ENCODE measurements at places on chromosomes 1 and 21.

DNA sequence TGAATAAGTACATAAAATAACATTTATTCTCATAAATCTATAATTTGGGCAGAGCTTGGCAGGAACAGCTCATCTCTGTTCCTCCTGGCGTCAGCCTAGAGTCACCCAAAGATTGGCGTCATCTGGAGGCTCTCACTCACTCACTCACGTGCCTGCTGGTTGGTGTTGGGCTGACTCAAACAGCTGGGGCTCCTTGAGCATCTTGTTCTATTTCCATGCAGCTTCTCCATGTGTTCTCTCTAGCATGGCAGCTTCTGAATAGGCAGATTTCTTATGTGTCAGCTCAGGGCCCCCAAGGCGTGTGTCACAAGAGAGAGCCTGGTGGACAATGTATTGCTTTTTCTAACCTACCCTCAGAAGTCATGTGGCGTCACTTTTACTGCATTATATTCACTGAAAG, 70.6 kb upstream of the RAB3GAP2 start:
- DNase-seq: no peak

DNA sequence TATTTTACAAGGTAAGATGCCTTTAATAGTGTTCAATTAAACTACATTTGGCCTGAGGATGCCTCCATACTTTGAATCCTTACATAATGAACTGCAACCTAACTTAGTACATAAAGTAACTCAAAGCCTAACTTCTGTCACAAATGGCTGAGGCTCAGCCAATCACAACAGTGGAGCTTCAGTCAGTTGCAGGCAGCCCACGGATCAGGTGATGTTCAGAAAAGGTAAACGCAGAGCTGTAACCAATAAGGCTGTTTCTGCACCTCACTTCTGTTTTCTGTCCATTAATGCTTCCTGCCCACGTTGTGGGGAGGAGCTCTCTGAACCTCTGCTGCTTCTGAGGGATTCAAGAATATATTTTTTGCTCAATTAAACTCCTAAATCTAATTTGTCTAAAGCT, 94.8 kb upstream of the KIAA0040 start:
- DNase-seq: no peak

- DNase-seq: no peak
Observed at GRCh38 chr1:227561241-227561907, 2.0 kb upstream of the ZNF678 start.

GRCh38 chr1:93701629-93702028, 20.0 kb upstream of the BCAR3 start:
- no peak for DNase-seq

- no peak for DNase-seq
Observed at GRCh38 chr1:160162931-160163330, 11.5 kb downstream of the ATP1A4 start.

DNA sequence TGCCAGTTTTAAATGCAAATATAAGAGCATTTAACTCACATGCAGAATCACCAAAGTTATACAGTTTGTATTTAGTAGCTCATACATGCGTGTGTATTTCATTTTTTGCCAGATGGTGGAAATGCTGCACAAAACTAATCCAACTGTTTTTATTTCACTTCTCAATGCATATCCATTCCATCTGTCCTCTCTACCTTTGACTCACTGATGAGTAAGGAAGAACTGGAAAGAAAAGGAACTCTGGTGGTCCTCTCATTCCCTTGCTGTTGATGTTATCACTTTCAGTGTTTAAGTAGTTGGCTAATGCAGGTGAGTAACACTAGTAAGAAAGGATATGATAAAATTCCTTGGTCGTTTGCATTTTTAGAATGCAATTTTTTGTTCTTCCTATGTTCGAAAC, 5.7 kb upstream of the SLC1A7 start:
- DNase-seq: no peak

DNA sequence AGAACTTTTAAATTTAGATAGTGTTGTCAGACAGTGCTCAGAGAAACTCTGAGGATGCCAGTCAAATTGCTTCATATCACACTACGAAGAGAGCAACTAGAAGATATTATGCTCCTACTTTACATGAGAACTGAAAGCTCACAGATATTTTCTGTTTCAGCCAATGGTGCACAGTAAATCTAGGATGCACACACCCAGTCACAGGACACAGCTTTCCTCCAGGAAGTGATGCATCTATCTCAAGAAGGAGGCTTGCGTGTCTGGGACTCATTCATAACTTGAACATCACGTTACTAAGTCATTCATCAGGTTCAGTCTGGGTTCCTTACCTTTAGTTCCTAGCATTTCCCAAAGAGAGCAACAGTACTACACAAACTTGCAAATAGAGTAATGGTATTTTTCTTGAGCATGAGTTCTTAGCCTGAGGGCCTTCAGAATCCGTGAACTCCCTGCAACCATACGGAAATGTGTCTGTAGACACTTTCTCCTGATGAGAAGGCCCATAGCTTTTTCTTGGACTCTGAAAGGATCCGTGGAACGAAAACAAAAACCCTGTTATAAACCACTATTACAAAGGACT, 12.2 kb downstream of the ZNF697 start:
- DNase-seq: no peak

GRCh38 chr1:54167422-54168139, 14.8 kb upstream of the CDCP2 start:
- no peak for DNase-seq

GRCh38 chr1:175002910-175003517, 3.3 kb downstream of the CACYBP start:
- no peak for DNase-seq

- no peak for DNase-seq
Observed at GRCh38 chr1:55070293-55071164, 31.2 kb downstream of the PCSK9 start.

DNA sequence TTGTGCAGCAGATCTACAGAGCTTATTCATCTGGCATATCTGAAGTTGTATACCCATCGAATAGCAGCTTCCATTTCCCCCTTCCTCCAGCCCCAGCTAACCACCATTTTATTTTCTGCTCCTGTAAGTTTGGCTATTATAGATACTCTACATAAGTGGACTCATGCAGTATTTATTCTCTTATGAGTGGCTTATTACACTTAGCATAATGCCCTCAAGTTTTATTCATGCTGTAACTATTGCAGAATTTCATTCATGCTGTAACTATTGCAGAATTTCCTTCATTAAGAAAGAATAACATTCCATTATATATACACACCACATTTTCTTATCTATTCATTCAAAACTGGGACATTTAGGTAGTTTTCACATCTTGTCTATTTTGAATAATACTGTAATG, 30.5 kb upstream of the IFI16 start:
- DNase-seq: no peak

- DNase-seq: no peak
Observed at GRCh38 chr1:33660244-33660643, 187.8 kb downstream of the ZSCAN20 start.

DNA sequence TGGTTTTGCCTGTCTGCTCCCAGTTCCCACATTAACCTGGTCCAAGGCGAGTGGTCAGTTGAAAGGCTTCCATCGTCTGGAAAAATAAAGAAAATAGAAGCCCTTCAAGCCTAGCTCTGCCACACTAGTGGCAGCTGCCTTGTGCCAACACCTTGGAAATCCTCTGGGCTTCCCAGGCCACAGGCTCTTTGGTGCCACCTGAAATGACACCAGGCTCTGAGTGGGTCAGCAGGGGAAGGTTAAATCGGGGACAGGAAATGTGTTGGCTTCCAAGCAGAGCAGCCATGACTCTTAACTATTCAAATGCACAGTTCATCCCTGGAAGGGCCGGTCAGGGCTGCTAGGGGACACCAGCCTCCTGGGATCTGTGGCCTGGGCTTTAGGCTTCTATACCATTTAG, 558.7 kb downstream of the MATN1 start:
- no peak for DNase-seq

GRCh38 chr1:157156058-157156541, 17.9 kb upstream of the ETV3 start:
- DNase-seq: no peak

DNA sequence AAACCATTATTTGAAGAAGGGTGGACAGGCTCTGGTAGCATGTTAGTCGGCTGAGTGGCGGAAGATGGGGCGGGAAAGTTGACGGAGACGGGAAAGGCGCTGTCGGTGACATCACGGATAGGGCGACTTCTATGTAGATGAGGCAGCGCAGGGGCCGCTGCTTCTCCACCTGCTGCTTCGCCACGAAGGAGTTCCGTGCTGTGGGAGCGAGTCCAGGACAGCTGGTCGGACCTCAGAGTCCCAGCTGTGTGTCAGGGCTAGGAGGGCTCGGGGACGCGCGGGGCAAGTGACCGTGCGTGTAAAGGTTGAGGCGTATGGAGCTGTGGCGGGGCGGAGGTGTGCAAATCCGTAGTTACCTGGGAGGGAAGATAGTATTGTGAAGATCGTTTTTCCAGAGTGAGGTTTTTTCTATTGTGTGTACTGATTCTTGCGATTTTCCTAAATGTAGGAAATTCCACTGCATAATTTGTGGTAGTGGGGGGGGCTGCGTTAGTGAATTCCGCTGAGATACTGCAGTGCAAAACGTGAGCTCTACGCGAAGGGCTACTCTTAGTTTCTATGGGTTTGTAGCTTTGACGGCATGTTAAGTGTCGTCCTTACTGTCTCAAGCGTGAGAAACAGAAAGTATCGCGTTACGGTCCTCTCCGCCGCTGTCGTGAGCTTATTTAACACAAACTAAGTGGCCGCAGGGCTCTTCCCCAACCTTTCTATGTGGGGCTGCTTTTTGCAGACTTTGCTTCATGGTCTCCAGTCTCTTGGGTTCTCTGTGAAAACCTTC, 111.2 kb upstream of the NBPF11 start:
- DNase-seq: no peak

DNA sequence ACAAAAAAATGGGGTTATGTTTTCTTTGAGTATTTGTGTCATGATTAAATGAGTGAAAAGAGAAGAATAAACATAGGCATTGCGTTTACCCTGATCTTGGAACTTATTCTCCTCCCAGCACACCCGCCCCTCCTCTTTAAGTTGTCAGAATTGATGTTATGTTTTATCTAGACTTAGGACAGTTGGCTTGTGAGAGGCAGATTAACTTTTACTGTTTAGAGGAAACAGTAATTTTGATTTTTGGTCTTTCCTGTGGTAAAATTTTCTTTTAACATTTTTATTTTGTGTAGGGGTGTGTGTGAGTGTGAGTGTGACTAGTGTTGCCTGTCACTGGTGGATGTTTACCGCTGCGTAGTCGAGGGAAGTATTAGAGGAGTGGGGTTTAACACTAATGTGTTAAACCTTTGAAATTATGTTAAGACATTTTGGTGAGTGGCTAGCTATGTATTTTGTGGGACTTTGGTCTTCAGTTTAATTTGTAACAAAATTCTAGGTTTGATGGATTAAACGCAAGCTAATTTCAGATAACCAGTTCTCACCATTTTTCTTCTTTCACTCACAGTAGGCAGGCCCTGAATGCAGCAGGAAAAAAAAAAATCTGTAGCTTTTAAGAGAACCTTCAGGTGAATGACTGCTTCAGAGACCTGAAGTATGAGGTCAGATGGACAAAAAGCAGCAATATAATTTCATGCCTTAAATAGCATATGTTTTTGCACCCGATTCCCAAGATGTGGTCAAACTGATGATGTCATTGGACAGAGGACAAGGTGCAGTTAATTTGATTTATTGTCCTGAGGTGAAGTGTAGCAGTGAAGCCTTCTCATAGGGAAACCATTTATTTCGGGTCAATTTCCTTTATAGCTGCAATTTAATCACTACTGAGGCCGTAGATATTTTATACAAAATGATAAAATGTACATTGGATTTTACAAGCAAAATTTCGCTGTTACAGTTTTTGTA, 2.7 kb downstream of the POU2F1 start:
- no peak for DNase-seq

DNA sequence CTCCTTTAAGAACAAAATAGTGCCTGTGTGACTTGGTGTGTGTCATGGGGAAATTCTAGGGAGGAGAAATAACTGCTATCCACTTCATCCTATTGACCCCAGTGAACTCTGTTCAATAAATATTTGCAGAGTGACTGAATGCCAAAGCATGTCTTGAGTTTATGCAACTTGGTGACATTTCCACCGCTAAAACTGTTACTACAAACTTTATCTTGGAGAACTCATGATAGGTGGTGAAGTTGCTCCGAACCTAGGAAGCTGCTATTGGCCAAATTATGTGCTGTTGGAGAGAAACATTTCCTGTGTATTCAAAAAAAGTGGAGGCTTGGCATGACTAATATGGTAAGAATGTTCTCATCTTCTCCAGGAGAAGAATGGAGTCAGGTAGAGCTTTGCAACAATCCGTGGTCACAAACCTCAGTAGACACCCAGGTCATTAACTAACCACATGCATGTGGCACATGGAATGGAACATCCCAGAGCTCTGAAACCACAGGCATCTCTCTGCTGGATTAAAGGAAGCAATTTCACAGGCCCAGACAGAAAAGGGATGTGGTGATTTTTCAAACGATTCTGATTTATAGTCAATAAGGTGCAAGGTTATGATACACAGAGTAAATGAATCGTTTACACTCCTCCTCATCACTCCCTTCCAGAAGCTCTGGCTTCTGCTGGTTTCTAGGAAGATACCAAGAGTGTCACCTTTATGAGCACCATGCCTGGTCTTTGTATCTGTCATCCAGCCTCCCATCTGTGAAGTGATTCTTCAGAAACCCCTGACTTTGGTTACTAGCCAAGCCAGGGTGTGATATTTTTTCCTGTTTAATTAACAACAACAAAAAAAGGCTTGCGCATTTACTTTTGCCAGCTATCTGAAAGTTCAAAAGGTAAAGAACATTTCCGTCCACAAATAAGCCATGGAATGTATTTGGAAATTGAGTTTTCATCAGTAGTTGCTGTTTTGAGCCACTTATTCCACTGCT, 361.1 kb downstream of the TGFB2 start:
- no peak for DNase-seq

DNA sequence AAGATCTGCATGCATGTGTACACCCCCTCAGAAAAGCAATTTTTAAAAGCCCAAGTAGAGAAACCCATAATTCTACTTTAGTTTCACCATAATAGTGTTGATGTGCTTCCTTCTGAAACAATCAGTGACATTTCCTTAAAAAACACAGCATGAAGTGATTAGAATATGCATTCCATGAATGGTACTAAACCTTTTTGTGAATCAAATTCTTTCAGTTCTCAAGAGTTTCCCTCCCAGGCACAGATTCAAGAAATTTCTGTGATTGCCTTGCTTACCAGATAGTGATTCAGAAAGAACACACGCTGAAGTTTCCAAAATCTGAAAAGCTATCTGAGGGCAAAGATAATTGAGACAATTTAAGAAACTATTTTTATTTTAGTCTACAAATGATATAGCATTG, 136.4 kb upstream of the ADGRL2 start:
- DNase-seq: no peak
